ENCODE measurements at places on chromosomes 2 and 18.

GRCh38 chr18:21820033-21820810 is 79.6 kb downstream of the MIB1 start:
- peak; percentile 39 for DNase-seq

- DNase-seq: peak; percentile 93
Measured at GRCh38 chr2:172282944-172283343, 144.4 kb upstream of the ITGA6 start.

GRCh38 chr2:6800553-6800952 is 65.2 kb downstream of the CMPK2 start:
- DNase-seq: peak; percentile 94

DNA sequence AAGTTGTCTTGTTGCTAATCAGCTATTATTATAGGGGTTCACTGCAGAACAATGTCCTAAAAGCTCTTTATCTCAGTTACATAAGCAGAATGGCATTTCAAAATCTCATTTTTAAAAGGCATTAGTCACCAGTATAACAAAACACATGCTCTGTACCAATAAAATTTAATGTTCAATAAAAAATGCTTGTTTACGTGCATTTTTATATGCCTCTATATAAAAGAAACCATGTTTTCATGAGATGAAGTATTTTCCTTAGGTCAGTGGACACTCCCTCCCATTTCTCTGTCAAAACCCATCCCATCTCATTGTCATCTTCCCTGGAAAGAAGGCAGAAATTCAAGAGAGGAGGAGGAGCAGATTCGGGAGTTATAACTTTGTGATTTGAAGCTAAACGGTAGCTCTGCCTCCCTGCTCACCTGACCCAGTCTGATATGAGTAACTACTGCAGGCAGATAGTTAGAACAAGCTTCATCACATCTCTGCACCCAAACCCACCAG is 231.9 kb upstream of the SIX2 start:
- peak; percentile 75 for DNase-seq

DNA sequence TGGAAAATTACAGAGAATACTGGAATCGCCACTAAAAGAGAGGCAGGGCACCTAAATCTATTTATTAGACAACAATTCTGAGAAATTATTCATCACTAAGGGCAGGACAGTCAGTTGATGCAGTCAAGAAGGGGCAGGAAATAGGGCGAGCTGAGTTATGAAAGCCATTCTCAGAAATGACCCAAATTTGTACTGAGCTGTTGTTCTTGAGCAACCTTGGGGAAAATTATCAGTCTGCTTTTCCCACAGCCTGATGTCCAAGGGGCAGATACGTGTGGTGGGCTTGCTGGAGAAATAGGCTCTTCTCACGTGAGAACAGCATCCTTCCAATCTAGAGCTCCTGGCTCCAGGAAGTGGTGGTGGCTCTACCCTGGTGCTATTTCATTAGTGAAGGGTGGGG is 38.6 kb downstream of the STON1 start:
- no peak for DNase-seq

DNA sequence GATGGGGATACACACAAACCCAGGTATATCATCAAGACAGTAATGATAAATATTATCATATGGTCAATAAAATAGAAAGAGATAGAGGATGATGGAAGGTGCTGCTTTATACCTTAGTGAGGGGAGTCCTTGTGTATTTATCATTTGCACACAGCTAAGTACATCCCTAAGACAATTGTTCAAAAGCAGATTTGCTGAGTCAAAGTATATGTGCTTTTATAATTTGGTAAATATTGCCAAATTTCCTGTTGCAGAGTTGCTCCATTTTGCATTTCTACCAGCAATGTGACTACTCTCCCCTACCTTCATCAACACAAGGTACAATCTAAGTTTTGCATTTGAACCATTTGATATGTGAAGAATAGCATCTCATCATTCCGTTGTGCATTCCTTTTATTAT is 22.6 kb upstream of the PLEK start:
- DNase-seq: no peak

- no peak for DNase-seq
Measured at GRCh38 chr2:85276571-85277118, 51.1 kb downstream of the TGOLN2 start.

GRCh38 chr18:45874491-45875184 is 49.2 kb downstream of the SIGLEC15 start:
- peak; percentile 25 for DNase-seq

- peak; percentile 72 for DNase-seq
Measured at GRCh38 chr2:100365434-100365833, 43.1 kb upstream of the LONRF2 start.

DNA sequence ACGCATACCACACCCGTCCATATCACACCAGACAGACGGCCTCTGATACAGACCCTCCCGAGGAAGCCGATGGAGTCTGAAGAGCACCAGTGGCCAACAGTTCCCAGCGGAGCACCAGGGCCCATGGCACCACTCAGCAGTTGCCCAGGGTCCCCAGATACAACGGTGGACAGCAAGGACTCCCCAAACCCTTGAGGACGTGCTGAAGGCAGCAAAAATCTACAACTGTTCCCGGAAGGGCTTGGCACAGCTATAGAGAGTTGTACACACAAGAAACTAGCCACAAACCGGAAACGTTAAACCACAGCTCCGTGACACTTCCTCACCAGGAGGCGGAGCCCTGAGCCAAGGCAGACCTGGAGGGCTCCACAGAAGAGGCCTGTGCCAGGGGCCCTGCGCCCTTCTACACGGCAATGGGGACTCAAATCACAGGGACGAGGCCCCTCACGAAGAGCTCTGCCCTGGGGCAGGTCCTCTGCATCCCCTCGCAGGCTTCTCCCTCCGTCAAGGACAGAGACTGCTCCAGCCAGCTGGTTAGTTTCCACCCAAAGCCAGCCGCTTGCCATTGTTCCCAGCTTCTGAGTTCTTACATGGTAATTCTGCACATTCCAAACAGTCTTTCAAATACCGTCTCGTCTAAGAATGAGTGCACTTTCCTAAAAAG is 133.4 kb downstream of the HDAC4 start:
- peak; percentile 91 for DNase-seq

DNA sequence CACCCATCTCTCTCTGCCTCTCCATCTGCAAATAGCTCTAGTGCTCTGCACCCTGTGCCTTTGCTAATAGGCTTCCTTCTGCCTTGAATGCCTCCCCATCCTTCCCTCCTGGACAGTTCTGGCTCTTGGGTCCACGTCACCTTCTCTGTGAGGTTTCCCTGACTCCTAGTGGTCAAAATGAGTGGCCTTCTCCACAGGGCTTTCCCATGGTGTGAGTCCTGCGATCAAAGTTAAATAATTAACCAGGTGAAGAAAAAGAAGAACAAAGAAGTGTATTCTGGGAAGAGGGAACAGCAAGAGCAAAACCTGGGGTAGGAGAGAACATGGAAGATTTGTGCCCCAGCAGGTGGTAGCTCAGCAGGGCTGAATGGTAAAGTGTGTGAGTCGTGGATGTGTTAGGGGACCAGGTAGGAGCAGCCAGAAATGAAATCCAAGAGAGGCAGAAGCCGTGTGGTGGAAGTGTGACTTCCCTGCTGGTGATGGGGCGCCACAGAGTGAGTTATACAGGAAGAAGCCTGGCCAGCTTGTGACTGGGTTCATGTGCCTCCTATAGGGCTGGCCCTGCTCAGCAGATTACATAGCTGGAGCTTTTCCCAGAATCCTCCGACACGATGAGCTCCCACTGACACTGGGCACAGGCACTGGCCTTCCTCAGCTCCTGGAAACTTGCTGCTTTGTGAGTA is 93.8 kb upstream of the LDAH start:
- DNase-seq: peak; percentile 40

DNA sequence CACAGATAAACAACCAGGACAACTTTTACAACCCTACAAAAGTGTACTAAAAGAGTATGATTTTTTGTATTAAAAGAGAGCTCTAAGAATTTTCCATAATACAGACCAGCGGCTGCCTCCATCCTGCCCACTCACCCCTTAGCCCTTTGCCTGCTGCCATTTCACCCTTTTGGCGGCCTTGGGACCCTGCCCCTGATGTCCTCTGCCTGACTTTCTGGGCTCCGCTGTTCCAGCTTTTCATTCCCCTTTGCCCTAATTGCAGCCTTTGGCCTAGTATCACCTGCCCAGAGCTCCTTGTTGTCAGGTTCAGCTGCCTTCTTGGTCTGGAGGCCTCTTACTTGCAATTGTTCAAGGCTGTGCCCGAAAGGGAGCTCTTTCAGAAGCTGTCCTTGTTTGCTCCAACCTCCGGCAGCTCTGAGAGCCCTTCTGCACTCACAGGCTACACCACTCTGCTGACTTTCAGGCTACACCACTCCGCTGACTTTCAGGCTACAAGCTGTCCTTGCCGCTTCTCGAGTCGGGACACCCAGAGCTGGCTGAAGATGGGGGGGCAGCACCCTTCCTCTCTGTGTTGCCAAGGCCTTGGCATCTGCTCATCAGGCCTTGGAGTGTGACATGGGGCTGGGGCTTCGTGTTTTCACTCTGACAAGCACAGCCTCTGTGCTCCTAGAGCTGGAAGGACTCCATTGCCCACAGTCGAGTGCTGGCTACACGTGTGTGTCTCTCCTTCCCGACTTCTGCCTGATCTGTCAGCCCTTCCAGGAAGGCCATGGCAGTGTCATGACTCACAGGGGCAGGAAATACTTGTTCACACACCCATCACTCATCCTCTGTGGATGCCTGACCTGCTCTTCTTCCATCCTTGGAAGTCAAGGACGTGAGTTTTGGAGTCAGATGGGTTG is 43.1 kb upstream of the HDAC4 start:
- peak; percentile 73 for DNase-seq

GRCh38 chr2:33358878-33359277 is 117.6 kb upstream of the RASGRP3 start:
- no peak for DNase-seq

DNA sequence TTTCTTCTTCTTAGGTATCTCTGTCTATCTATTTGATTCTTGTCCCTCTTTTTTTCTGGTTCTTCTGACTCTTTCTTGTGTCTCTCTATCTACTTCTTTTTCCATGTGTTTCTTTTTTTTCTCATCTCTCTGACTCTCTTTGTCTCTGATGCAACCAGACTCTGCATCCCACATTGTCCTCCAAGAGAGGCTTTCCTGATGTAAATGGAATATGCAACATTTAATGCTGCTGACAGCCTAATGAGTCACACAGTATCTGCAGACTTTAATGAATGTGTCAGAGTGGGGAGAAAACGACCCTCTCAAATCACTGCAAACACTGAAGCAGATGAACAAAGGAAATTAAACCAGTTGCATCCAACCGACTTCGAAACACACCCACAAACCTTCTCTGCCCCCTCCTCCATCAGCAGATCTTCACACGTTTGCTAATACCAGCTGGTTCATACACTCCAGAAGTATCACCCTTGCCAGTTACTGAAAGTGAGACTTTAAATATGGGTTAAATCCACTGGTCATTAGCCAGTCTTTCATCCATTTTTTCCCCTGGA is 351.5 kb downstream of the TXNL1 start:
- DNase-seq: peak; percentile 84

DNA sequence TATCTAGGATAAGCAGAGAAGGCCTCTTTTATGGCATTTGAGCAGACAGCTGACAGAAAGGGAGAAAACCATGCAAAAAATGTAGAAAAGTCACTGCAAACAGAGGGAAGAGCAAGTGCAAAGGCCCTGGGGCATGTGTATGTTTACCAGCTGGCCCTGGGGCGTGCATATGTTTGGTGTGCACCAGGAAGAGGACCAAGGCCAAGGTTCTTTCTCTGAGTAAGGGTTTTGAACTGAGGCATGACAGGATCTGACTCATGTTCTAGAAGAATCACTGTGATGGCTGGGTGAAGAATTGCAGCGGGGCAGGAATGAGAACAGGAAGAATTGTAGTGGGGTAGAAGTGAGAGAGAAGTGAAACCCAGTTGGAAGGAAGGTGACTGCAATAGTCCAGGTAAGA is 69.6 kb downstream of the STEAP3 start:
- DNase-seq: peak; percentile 39

- DNase-seq: no peak
Measured at GRCh38 chr2:159279700-159280099, 6.8 kb downstream of the WDSUB1 start.

- no peak for DNase-seq
Measured at GRCh38 chr2:150127346-150127990, 360.0 kb downstream of the RND3 start.

- DNase-seq: no peak
Measured at GRCh38 chr2:106931717-106932335, 45.9 kb upstream of the ST6GAL2 start.

GRCh38 chr2:118994778-118995177 is 52.8 kb downstream of the MARCO start:
- DNase-seq: no peak

DNA sequence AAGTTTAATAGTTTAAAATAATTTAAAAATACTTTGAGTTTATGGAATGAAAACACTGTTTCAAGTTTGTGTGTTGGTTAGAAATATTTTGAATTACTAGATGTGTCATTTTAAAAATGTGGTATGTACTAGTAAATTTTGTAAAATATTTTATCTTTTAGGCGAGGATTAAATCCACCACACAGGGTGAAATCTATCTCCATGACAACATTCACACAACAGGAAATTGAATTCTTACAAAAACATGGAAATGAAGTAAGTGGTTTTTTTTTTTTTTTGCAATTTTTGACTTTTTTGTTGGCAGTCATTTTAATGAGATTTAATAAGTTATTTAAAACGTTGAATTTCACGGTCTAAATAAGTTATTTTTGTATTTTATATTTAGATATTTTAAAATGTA is 19.4 kb downstream of the AGFG1 start:
- no peak for DNase-seq

DNA sequence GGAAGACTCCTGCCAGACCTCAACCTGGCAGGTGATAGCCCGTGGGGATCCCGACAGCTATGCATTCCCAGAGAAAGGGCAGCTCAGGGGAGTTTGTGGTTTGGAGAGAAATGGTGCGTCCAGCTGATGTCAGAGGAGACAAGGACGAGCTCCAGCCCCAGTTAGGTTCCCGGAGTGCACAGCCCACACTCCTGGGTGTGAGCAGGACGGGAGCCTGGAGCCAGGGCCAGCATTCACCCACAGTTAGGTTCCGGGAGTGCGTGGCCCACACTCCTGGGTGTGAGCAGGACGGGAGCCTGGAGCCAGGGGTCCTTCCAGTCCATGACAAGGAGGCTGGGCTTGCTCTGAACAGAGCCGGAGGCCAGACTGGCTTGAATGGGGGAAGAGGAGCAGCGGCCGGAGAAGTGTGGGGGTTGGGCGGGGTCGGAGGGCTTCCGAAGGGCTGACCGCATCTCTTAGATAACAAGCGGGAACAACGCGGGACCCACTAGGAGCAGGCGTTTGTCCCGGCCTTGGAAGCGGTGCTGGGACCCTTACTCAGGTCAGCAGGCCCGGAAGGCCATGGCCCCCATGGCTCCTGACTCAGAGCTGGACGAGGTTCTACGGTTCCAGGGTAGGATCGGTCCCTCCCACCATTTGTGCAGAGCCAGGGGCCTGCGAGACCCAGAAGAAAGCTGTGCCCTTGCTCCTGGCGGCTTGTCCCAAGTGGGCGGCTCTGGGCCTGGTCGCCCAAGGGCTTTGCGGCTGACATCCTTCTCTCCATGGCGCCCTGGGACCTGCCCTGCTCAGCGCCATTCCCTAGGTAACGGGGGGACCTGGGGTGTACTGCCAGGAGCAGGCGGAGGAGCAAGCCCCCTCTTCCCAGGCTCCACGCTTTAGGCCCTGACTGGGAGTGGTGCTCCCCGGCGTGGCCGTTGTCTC is 185.6 kb downstream of the RTP5 start:
- DNase-seq: no peak

Data from EH (cell line).